ENCODE measurements at places on chromosomes 6 and 20.

GRCh38 chr6:105484238-105485161 lies 81.6 kb upstream of the PREP start:
- H3K27me3 ChIP-seq = peaks cover 4% of the 10 kb centered on the region
- peaks cover 10% of the 10 kb centered on the region for H3K4me1 ChIP-seq
- H3K27ac ChIP-seq = peak overlapping the region; percentile 4
- H3K36me3 ChIP-seq = no peaks in the 10 kb centered on the region

- DNase-seq = no peak
- peaks cover 23% of the 10 kb centered on the region for H3K36me3 ChIP-seq
- H3K27ac ChIP-seq = peak overlapping the region; percentile 43
- no peak overlapping the region for H3K4me3 ChIP-seq
- peaks cover 17% of the 10 kb centered on the region for H3K4me1 ChIP-seq
Observed at GRCh38 chr20:32830437-32830836, 10.7 kb downstream of the MAPRE1 start.

- no peak for DNase-seq
- no peaks in the 10 kb centered on the region for H3K27me3 ChIP-seq
- no peak overlapping the region for H3K4me3 ChIP-seq
- H3K36me3 ChIP-seq = no peaks in the 10 kb centered on the region
Observed at GRCh38 chr20:22905658-22906057, 129.5 kb upstream of the SSTR4 start.

DNA sequence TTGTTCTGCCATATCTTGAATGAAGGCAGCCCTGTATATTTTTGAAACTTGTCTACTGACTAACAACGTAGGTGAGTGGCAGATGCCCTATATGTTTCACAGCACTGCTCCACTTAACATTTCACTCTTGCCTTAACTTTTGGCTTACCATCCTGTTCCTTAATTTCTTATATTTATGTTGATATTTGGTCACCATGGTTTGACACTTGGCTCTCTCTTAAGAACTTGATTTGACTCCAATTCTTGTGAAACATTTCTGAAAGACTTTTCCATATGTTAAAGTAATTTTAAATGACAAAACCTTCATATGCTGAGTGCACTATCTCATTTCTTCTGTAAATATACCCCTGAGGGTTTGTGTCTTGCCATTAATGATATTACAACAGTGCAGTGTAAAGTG lies 434.3 kb upstream of the IMPG1 start:
- H3K4me1 ChIP-seq = no peaks in the 10 kb centered on the region
- H3K27ac ChIP-seq = no peak overlapping the region
- H3K36me3 ChIP-seq = no peaks in the 10 kb centered on the region
- DNase-seq = no peak
- H3K4me3 ChIP-seq = no peak overlapping the region

DNA sequence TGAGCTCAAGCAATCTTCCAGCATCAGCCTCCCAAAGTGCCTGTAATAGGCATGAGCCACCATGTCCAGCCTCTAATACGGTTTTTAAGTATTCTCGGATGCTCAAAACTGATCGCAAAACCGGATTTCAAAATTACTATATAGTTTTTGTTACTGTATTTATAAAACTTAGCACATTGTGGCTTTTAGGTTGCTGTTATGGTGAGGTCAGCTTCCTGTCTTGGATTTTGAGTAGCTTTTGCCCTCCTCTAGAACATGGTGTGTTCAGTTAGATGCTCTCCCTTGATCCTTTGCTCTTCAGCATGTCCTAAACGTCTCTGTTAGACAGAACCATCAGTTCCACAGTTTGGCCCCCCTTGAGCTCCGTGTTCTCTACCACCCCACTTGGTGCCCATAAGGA lies 96.2 kb downstream of the RPP40 start:
- H3K36me3 ChIP-seq = peaks cover 8% of the 10 kb centered on the region
- no peaks in the 10 kb centered on the region for H3K27me3 ChIP-seq
- H3K27ac ChIP-seq = no peak overlapping the region
- H3K4me1 ChIP-seq = peaks cover 31% of the 10 kb centered on the region
- DNase-seq = no peak
- H3K4me3 ChIP-seq = no peak overlapping the region

DNA sequence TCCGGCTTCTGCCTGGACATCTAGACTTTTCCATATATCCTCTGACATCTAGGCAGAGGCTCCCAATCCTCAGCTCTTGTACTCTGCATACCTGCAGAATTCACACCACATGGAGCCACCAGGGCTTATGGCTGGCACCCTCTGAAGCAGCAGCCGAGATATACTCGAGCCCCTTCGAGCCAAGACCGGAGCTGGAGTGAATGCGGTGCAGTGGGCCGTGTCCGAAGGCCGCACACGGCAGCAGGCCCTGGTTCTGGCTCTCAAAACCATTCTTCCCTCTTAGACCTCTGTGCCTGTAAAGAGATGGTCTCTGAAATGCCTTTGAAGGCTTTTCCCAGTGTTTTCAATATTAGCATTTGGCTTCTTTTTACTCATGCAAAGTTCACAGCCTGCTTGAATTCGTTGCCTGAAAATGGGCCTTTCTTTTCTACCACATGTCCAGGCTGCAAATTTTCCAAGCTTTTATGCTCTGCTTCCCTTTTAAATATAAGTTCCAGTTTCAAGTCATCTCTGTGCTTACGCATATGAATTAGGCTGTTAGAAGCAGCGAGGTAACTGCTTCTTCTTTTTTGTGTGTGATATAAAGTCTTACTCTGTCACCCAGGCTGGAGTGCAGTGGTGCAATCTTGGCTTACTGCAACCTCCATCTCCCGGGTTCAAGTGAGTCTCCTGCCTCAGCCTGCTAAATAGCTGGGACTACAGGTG lies 3.8 kb upstream of the SIRPB1 start:
- peaks cover 1% of the 10 kb centered on the region for H3K36me3 ChIP-seq
- H3K4me1 ChIP-seq = peaks cover 45% of the 10 kb centered on the region
- H3K27ac ChIP-seq = no peak overlapping the region

All from memory B cell (primary cell).